Esophagus squamous epithelium (tissue), 5 donors: ENCODE measurements at places on chromosomes 12 and 14. TPM values are rescaled to one million over a fixed set of nuclear protein-coding genes. Genes with fewer than 3 reads are reported as not detected.

The PRIMA1 gene
- 1.5 TPM for total RNA-seq

The REP15 gene
- total RNA-seq, result not detected

DNA sequence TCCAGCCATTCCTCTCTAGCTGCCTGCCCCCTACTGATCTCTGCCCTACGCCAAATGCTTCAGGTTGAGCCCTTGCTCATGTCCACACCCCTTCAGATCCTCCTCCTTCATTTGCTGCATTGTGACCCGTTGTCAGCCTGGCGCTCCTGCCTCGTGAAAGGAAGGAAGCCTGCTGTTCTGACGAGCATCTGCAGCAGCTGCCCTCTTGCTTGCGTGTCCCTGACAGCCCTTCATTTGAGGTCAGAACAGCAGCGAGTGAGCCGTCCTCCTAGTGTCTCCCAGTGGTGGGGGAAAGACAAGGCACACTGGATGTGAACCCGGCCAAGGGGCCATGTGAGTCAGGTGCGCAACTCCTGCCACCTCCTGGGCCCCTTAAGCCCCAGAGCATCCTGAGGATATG, 3.0 kb upstream of the PIANP start:
- DNase-seq, result no peak

The SLC25A21 gene
- total RNA-seq, result 0.67 TPM

DNA sequence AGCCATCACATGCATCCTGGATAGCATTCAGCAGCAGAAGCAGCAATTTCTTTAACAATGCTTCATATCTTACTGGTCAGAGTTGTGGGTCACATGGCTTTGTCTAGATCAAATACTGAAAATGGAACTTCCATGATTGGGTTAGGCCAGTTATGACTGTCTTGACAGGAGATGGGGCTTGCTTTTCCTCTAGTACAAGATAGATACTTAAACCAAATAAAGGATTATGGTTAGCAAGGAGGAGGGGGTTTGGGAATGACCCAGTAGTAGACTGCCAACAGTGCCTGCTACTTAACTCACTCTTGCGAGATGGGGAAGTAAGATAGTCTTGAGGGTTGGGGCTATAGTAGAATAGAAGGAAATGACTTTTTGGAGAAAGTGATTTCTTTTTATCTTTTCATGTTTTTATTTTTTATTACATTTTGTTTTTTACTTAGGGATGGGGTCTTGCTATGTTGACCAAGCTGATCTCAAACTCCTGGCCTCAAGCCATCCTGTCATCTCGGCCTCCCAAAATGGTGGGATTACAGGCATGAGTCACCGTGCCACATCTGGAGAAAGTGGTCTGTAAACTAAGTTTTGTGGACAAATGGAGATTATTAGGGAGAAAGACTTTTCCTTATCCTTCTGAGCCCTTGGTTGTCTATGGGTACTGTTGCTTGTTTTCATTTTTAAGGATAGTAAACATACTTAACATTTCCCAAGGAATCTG, 37.6 kb downstream of the WNK1 start:
- DNase-seq, result no peak

DNA sequence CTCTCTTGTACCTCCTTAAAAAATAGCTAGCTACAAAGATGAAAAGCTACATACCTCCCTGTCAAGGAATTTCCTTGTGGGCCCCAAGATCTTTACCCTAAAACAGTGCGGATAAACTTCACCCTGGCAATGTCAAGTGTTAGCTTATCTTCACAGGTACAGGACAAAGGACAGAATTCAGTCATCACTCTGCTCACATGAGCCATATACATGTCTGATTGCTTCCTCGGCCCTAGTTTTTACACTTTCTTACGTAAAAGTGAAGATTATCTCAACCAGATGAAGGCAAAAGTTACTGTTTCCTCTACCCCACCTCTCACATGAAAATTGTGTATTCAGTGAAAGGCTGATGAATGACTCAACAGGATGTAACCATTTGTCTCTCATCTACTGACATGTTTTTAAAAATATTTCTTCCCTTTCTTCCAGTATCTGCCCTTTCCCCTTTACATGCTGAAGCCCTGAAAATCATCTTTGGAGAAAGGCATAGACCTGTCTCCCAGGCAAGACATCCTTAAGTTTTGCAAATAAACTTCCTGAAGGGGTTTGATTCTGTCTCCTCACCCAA, 890.1 kb downstream of the GALC start:
- DNase-seq, result no peak

GRCh38 chr14:69281450-69282169, 21.7 kb downstream of the GALNT16 start:
- DNase-seq, result no peak

DNA sequence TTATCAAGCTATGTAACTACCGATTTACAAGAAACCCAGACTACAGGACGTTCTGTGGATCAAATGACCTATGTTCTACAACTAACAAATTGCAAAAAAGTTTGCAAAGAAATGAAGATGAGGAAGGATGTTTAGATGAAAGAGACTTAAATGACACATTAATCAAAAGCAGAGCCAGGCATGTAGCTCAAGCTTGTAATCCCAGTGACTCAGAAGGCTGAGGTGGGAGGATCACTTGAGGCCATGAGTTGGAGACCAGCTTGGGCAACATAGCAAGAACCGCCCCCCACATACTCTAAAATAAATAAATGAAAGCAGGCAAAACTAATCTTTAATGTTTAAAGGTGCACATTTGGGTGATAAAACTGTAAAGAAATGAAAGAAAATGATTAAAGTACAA, 331.9 kb downstream of the BTG1 start:
- no peak for DNase-seq

The CPNE6 gene
- total RNA-seq, result not detected

GRCh38 chr14:101506926-101507835, 54.1 kb upstream of the DIO3 start:
- no peak for DNase-seq

The CACNA1C gene
- 2.1 TPM for total RNA-seq

DNA sequence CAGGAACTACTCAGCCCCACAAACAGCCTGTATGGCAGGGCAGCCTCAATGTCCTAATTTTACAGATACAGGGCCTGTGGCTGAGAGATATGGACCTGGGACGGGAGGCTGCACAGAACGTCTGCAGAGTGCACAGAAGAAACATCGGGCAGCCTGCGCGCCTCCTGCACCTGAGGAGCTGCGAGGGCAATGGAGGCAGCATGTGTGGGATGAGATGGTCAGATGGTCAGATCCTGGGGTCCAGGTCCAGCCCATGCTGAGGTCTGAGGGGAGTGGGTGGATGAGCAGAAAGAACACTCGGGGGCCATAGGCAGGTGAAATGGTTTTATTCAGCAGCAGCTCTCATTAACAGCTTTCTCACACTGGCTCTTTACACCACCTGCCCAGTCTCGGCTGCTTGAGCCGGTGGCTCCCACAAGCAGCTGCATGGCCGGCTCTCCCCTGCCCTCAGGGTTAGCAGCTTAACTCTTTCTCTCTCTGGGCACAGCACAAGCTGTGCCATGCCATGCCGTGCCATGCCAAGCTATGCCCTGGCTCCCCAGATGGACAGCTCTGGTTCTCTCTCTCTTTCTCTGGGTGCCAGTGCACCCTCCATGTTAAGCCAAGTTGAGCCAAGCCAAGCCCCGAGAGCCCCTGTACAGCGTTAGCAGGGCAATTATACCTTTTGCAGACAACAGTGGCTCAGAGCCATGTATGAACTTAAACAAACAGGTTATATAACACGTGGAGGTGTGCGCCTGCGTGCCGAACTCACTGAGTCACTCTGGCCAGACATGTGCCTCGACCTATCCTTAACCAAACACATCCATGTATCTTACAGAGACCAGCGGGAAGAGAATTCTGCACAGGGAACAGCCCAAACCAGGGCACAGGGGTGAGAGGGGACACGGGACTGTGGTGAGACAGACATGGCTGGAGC, 47.6 kb downstream of the RIMBP2 start:
- DNase-seq, result no peak

DNA sequence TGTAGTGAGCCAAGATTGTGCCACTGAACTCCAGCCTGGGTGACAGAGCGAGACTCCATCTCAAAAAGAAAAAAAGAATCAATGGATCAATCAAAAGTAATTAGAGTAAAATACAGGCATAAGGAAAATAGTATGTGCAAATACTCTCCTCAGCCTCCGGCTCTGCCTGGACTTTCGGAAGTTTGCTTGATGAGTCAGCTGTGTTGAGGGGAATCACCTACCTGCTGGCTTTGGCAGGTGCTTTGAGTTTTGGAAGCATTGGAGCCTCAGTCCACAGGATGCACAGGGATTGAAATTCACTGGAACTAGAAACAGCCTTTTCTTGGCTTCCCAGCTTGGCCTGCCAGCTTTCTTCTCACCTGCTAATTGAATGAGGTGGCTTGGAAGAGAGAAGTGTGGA, 268.2 kb downstream of the PCNX1 start:
- no peak for DNase-seq

- DNase-seq, result no peak
These were observed 714 bp upstream of the PSMC6 start for GRCh38 chr14:52706286-52706685.

The TOMM20L gene
- not detected for total RNA-seq

The FLRT2 gene
- 8.4 TPM for total RNA-seq

- DNase-seq, result no peak
These were observed 17.9 kb upstream of the P2RX7 start for GRCh38 chr12:121114806-121115205.

GRCh38 chr14:103391048-103391447, 5.8 kb downstream of the MARK3 start:
- DNase-seq, result no peak

- DNase-seq, result no peak
These were observed 43.5 kb upstream of the CDKN3 start for GRCh38 chr14:54353266-54353665.

DNA sequence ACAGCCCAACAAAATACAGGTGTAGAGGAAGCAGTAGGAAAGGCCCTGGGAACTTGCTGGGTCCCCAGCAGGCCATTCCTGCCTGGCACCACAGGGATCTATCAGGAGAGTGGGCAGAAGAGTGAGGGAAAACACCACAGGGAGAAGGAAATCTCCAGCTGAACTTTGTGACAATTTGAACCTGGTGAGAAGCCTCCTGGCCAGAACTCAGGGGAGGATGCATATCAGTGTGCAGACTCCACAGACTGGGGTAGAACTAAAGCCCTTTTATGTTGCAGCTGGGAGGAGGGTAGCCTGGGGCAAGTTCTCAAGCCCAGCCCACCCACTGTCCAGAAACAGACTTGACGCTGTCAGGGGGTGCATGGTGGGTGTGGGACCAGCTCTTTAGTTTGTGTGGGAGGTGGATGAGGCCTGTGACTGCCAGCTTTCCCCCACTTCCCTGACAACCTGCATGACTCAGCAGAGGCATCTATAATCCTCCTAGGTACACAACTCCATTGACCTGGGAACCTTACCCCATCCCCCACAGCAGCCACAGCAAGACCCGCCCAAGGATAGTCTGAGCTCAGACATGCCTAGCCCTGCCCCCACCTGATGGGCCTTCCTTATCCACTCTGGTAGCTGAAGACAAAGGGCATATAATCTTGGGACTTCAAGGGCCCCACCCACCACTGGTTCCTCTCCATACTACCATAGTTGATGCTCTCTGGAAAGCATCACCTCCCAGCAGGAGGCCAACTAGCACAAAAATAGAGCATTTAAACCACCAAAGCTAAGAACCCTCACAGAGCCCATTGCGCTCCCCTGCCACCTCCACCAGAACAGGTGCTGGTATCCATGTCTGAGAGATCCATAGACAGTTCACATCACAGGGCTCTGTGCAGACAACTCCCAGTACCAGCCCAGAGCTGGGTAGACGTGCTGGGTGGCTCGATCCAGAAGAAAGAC, 28.9 kb downstream of the PNN start:
- no peak for DNase-seq

GRCh38 chr14:102967506-102967795, 45.0 kb downstream of the AMN start:
- DNase-seq, result no peak

GRCh38 chr12:131628023-131628740, 82.7 kb upstream of the SFSWAP start:
- no peak for DNase-seq

The SERPINA9 gene
- total RNA-seq, result not detected

The CLEC6A gene
- not detected for total RNA-seq

GRCh38 chr12:31585271-31585670, 5.7 kb downstream of the DENND5B start:
- DNase-seq, result no peak

DNA sequence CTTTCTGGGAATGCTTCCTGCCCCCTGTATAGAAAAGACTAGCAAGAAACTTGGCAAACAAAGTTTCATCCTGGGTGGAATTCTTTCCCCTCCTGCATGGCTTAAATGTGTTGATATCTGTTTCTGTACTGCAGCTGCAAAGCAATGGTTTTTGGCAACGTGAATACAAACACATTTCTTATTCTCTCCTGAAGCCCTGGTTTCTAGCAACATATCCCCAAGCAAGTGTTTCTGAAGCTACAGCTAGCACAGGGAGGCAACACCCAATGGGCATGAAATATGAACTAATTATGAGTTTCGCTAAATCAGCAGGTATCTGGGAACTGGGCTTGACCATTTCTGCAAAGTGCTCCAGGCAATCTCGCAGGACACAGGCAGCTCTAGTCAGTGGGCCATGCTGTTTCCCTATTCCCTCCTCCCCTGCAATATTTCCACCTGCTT, 392.3 kb upstream of the TMPO start:
- no peak for DNase-seq

The PLA2G1B gene
- not detected for total RNA-seq

DNA sequence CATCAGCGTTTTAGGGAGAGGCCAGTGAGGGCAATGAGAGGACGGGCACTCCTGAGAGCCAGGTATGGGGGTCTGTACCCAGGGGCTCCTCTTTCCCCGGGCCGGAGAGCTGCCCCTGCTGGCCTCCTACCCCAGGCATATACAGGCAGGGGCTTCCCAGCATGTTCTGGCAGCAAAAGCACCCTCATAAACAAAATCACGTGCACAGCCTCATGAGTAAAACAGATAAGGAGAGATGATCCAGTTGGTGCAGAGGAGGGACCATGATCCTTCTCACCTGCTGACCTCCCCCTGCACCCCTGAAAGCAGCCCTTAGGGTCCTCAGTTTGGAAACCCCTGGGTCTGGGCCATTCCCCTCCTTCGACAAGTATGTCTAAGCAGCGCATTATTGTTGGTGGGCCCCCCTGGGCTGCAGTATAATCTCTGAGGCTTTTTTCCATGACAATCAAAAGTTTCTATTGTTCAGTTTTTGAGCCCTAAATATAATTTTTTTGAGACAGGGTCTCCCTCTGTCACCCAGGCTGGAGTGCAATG, 5.0 kb upstream of the KRT4 start:
- no peak for DNase-seq

The DAO gene
- total RNA-seq, result not detected

- DNase-seq, result no peak
These were observed 45.3 kb upstream of the HECTD1 start for GRCh38 chr14:31252865-31253264.

DNA sequence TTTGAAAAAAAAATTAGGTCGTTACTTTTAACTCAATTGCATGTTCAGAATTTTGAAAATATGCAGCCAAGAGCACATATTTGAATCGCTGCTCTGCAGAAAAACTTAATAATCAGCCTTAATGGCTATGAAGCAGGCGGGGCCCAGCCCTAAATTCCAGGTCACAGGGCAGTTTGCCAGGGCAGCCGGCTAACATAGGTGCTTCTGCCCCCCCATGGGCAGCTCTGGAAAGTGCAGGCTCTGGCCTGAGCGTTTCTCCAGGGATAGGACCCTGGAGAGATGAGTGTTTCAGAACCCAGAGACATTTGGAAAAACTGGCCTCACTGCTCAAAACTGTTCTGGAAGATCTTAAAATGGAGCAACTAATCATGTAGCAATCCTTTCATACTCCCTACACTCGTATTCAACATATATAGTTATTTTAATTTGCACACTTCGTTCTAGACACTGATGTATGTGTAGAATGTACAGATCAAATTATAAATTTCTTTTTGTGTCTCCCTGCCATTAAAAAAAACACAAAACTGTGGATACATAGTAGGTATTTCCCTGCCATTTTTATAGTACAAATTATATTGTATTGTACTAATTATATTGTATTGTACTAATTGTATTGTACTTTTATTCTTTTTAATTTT, 26.0 kb upstream of the PTGR2 start:
- DNase-seq, result peak; percentile 61

The BEGAIN gene
- 0.53 TPM for total RNA-seq
